ENCODE measurements at places on chromosomes 2 and 18.

- DNase-seq, result no peak
Observed at GRCh38 chr2:27796791-27797765, 25.6 kb downstream of the MRPL33 start.

- DNase-seq, result no peak
Observed at GRCh38 chr2:114083717-114084387, 194.0 kb downstream of the ACTR3 start.

DNA sequence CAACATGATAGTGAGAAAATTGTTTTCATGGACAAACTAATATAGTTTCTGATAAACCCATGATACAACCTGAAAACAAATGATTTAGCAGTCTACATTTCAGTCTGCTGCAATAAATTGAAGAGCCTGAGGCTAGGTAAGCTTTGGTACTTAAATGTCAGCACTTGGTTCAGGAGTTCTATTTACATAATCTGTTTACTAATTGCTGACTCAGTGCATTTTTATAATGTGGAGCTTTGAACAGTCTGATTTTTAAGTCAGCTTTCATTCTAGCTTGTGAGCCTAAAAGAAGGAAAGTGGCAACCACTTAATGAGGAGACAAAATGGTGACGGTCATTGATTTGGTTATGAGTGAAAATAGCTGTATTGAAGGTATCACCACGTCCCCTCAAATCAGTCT, 488.6 kb downstream of the CPS1 start:
- DNase-seq, result no peak

- no peak for DNase-seq
Observed at GRCh38 chr2:80737047-80737446, 432.5 kb upstream of the LRRTM1 start.

DNA sequence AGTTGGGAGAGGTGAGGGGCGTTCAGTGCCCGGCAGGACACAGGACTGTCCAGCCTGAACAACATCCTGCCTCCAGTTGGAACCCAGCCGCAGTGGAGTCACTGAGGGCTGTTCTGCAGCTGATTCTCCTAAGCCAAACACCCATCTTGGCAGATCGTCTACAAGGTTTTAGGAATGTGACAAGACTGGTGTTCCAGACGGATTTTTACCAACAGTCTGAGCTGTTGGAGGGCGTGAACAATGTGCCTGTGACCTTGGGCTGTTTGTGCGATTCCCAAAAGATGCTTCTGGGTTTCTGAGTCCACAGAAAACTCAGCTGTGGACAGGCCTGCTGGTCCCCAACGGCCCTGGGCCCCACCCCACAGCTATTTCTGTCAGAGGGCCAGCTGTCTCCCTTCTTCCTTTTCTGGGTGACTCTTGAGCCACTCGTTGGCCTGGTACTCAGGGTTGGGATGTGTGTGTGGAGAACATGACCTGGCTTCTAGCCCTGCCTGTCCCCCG, 5.7 kb downstream of the LRRFIP1 start:
- DNase-seq, result no peak

DNA sequence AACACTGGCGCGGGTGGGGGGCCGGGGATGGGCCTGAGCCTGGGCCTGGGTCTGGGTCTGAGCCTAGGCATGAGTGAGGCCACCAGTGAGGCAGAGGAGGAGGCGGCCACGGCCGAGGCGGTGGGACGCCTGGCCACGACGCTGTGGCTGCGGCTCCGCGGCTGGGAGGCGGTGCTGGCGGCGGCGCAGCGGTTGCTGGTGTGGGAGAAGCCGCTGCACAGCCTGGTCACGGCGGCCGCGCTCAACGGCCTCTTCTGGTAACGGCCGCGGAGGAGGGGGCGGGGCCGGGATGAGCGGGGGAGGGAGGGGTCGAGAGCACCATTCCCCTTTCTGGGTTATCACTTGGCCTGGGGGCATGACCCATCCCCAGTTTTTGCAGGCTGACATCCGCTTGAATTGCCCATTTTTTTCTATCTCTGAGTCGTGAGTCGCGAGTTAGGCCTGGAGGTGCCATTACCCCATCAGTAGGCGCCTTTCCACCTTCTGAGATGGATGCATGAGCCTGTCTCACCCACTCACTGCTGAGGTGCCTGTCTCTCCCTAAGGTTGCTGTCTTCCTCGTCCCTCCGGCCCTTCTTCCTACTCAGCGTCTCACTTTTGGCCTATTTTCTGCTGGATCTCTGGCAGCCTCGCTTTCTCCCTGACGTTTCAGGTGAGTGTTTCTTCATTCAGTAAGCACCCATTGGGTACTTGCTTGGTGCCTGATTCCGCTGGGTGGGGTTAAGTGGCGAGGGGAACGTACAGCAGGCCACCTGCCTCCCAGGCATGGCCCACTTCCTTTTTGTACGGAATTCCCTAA, 501 bp downstream of the RETREG2 start:
- DNase-seq, result peak; percentile 17

DNA sequence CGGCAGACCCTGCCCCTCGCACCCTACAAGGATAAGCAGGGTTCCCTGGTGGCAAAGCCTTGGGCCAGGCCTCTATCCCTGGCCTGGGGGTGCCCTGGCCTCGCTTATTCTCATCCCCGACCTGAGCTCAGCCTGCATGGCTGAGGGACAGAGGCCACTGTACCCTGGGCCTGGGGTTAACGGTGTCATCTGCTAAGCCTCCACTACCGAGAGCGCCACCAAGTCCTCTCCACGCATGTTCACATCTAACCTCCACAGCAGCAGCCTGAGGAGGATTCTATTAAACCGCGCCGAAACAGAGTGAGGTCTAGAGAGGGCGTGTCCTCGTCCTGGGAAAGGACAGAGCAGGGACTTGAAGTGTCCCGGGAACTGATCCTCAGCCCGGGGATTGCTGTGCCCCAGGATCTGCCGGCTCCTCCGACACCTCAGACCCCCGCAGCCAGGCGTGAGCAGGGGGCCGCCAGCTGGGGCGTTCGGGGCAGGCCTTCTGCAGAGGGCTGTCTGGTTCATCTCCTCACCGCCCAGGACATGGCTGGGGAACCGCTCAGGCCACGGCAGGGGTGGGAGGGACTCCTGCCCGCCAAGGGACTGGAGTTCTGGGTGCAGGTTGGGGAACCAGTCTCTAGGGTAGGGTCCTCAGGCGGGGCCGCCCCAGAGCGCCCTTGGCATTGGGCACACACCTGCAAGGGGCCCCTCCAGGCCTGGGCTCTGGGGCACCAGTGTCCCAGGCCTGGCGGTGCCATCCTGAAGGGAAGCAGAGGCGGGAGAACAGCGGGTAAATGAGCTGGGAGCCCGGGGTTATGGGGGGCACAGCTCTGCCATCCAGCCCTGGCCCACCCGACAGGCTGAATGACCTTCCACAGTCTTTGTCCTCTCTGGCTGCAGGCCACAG, 68.0 kb upstream of the SMAD7 start:
- DNase-seq, result no peak
